ENCODE measurements at places on chromosomes 6 and 20.

DNA sequence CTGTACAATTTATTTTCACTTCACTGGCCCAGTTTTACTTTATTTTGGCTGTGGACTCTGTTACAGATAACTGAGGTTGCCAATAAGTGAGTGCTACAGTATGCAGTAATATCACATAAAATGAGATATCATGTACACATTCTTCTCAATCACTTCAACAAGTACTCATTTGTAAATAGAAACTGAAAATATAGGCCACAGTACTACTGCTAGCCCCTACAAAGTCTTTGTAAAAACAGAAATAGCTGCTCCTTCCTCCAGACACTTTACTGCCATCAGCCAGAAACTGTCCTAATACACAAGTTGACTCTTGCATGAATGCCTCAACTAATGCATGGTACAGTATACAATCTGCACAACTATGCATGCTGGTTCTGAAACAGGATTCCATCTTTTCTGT is 9.2 kb downstream of the DTNBP1 start:
- no peak for DNase-seq

- DNase-seq: peak; percentile 86
These were observed at the start of gene ZSCAN23 for GRCh38 chr6:28443112-28443773. Gene ZSCAN23, minus strand, starts transcription at chr6:28443491. Its CDS starts 7,225 bp downstream, at chr6:28436266.

- peak; percentile 22 for DNase-seq
These were observed 27.4 kb downstream of the HEBP2 start for GRCh38 chr6:138431256-138432062.

GRCh38 chr6:16483315-16483875 is 245.0 kb downstream of the GMPR start:
- DNase-seq: peak; percentile 90

DNA sequence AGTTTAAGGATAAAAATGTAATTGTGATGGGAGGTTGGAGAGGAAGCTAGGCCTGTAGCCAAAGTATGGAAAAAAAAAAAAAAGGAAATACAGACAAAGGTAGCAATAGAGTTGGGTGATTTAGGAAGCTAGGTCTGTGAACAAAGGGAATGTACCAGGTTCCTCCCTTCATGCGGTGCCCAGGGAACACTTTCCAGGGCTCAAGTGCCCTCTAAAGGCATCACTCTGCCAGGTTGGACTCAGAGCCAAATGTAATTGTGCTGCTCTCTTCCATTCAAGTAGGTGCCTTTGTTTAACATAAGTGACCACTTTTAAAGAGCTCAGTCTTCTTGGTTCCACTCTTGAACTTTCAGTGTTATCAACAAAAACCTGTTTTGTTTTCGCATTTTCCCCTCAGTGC is 159.7 kb upstream of the AHI1 start:
- DNase-seq: no peak

GRCh38 chr20:8811801-8812594 is 256.9 kb upstream of the PLCB4 start:
- DNase-seq: no peak

DNA sequence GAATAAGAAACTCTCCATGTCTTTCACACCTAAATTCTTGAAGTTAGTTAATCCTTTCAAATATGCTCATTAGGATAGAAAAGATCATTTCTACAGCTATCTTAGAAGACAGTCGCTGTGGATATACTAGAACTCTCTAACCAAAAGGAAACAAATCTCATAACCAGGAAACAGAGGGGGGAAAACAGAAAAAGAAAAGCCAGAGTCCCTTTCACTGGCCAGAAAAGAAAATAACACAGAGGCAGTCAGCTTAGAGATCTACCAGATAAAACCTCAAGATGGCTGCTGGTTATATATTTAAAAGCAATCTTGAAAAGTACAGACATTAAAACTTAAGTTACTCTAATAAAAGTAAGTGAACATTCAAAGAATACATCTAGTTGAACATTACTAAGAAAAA is 19.6 kb downstream of the NUP153 start:
- no peak for DNase-seq

GRCh38 chr6:34207695-34208443 is 28.8 kb upstream of the HMGA1 start:
- DNase-seq: no peak
